ENCODE measurements at places on chromosomes 1 and 21. TPM values are rescaled to one million over a fixed set of nuclear protein-coding genes. Genes with fewer than 3 reads are reported as not detected.

The C1orf167 gene
- total RNA-seq = 1.1 TPM

- no peak for DNase-seq
Observed at GRCh38 chr1:89953131-89953626, 41.7 kb upstream of the ZNF326 start.

The RHBDL2 gene
- not detected for total RNA-seq

GRCh38 chr21:31725202-31725839, 6.6 kb downstream of the SCAF4 start:
- no peak for DNase-seq

- DNase-seq = no peak
Observed at GRCh38 chr1:205026181-205026580, 16.8 kb upstream of the CNTN2 start.

The ZNHIT6 gene
- total RNA-seq = 16.0 TPM

DNA sequence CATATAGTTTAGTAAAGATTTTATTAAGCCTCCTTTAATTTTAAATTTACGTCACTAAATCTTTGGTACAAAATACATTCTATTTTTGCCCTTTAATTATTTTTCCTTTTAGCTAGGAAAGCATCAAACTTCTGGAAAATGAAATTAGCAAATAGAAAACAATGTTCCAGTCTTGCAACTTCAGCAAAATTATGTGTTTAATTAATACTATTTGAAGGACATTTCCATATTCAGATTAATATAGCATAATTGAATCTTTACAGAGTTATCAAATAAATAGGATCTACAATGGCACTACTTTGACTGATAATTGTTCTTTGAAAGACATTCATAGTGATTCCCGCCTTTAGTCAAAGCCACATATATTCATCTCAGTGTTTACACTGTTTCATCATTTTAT, 904.2 kb downstream of the KCNT2 start:
- DNase-seq = no peak

DNA sequence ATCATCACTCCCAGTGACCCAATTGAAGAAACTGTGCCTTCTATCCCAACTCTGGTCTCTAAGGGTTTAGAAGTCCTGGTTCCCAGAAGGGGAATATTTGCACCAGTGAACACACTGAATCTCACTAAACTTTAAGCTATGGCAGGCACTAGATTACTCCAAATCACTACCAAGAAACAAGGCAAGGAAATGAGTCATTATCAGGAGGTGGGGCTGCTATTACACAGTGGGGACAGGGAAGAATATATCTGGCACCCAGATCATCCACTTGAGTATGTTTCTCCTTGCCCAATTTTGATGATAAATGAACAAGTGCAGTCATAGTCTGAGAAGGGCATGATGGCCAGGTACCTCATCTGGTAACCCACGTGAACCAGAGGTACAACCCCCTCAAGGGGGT, 7.0 kb downstream of the MRPL9 start:
- DNase-seq = no peak

- DNase-seq = no peak
Observed at GRCh38 chr1:28835237-28835650, 23.3 kb downstream of the OPRD1 start.

- no peak for DNase-seq
Observed at GRCh38 chr1:22490309-22490708, 38.7 kb downstream of the ZBTB40 start.

The CD1E gene
- not detected for total RNA-seq

- no peak for DNase-seq
Observed at GRCh38 chr1:244322791-244323521, 128.8 kb downstream of the ADSS2 start.

- no peak for DNase-seq
Observed at GRCh38 chr21:41316200-41317062, at the start of gene FAM3B. Gene FAM3B, plus strand, starts transcription at chr21:41316801. Its CDS starts 79 bp downstream, at chr21:41316880.

- DNase-seq = no peak
Observed at GRCh38 chr1:170791941-170792340, 128.0 kb downstream of the PRRX1 start.

- peak; percentile 68 for DNase-seq
Observed at GRCh38 chr1:34786521-34787325, 5.7 kb downstream of the GJB3 start.

DNA sequence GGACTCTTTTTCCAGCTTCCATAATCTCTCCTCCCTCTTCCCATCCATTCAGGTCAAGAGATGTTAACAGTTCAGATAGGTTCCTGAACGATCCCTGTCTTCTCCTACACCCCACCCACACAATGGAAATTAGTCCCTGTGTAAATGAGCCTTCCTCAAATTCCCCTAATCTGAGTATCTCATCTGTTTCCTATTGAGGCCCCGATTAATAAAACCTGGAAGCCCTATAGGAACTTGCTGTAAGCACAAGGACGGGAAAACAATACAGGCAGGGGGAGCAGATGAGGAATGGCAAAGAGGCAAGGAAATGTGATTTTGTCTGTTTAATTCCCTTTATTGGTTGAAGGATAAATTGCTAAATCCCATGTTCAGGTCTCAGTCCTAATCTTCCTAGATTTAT, 7.1 kb upstream of the GPX7 start:
- DNase-seq = no peak
